NCI-H1417 treated with DMSO at 0.1 percent for 48 hours (cell line): ENCODE measurements at places on chromosomes 7 and 10.

GRCh38 chr10:69486922-69487730, 35.9 kb downstream of the TSPAN15 start:
- no peak for DNase-seq

- DNase-seq: no peak
Measured at GRCh38 chr10:28010821-28011220, 11.9 kb upstream of the ODAD2 start.

- no peak for DNase-seq
Measured at GRCh38 chr7:47503281-47503680, 78.6 kb downstream of the TNS3 start.

GRCh38 chr10:7445474-7446185, 34.8 kb upstream of the SFMBT2 start:
- no peak for DNase-seq

DNA sequence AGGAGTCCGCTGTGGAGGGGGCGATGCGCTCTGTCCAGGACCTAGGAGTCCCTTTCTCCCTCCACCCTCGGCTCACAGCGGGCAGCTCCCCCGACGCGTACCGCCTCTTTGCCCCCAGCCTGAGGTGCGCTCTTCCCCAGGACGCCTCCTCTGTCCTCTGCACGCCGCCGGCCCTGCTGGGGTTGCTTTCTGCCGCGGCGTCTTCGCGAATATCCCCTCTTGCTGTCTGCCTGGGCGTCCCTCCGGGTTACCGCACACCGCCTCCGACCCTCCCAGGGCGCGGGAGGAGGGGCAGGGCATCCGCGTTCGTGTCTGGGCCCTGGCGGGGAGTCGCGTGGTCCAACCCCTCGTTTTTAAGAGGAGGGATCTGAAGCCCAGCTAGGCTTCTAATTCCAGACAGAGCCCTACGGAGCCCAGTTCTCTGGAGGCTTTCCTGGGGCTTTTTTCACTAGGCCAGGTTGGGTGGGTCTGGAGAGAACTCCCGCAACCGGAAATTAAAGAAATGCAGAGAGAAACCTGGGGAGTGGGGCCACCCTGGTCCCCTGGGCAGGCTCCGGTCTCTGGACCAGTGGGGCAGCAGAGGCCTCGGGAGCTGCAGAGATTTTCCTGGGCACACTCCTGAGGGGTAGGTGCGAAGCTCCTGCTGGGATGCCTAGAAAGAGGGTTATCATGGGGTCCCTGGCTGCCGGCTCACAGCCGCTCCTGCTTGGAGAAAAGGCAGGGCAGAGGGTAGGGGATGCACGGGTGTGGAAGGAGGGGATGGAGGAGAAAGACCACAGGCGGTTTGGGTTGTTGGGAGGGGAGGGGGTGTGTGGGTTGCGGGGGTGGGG, 166.9 kb downstream of the UBE2H start:
- no peak for DNase-seq

- DNase-seq: no peak
Measured at GRCh38 chr10:44313761-44314165, 71.1 kb downstream of the CXCL12 start.

DNA sequence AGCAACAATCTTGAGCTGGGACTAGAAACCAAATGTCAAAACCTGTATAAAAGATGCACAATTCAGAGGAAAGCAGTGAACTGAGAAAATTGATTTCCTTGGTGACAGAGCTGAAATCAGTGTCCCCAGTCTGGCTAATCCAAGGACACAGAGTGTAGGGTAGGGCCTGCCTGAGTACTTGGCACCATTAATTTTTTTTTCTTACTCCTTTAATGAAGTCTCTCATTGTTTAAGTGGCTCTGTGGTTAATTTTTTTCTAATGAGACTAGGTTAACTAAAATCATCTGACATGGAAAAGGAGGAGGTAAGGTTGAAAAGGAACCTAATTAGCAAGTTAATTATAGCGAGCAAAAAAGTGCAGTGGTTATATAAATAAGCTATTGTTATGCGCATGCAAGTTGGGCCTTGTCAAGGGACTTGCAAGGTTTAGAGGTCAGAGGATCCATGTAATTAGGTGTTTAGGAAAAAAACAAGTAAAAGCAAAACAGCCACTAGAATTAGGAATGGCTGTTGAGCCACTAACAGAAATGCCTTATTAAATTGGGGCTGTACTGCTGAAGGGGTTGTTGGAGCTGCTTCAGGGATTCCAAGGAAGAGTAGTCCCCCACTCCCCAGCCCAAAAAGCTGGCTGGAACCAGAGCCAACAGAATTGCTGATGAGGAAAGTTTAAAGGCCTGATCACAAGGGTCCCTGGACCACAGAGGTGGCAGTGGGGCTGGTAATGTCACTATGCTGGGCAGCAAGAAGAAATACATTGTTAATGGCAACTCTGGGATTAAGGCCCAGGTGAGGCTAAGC, 58.9 kb upstream of the STRIP2 start:
- no peak for DNase-seq

DNA sequence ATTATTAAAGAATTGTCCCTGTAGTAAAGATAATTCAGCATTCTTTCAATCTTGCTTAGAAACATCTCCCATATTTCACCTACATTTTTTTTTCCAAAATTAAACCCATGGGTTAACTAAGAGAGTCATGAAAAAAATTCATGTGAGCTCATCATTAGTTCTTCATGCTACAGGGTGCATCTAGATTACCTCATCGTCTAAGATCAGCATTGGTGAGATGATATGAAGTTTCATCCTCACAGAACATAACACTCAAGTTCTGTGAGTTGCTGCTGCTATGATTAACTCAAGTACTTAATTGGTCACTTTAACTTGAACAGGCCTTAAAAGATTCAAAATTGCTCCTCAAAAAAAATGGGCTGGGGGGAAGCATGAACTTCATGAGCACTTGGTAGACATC, 50.0 kb downstream of the RAB11FIP2 start:
- DNase-seq: no peak

DNA sequence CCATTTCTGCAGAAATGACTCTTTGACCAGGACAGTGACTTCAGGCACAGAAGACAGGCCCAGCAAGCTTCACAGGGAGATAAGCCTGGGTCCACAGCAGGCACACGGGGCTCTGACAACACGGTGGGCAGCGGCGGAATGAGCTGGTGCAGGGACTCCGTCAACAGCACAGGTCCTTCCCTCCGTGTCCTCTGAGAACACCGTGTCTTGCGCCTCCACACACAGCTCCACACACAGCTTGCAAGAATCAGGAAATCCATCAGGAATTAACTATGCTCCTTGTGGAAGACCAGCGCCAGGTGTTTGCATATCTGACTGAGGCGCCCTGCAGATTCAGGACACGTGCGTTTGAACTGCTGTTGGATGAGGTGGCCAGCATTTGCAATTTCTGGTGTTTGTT, 39.6 kb downstream of the TCERG1L start:
- DNase-seq: no peak

DNA sequence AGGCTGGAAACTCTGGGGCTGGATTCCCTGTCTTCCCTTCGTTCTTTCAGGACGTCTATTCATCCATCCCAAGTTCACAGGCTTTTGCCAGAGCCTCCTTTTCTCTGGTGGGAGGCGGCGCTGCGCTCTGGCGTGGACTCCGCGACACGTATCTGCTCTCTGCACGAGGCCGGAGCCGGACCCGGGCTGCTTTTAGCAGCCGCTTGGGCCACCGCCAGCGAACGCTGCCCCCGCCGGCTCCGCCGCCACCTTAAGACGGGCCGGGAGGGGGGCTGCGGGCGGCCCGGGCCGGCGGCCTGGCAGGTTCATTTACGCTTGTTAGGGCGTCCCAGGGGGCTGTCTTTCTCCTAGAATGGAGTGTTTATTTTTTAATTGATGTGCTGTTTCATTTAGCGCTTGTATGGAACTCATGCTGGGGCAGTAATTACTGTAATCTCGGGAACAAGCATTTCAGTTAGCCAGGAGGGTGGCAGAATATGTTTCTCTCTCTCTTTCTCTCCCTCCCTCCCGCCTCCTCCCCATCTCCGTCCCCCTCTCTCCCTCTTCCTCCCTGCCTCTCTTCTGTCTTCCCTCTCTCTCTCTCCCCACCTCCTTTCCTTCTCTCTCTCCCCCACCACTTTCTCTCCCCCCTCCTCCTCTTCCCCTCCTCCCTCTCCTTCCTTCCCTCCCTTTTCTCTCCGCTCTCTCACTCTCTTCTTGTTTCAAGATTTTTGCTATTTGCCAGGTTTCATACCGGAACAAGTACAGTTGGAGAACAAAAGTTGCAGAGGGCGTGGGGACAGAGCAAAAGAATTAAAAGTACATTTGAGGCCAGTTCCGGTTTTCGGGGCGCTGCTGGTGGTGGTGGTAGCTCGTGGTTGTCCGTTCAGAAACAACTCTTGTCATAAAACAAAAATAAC, 1.3 kb upstream of the FZD8 start:
- DNase-seq: peak; percentile 34

- no peak for DNase-seq
Measured at GRCh38 chr10:36736311-36736710, 389.1 kb upstream of the ANKRD30A start.

DNA sequence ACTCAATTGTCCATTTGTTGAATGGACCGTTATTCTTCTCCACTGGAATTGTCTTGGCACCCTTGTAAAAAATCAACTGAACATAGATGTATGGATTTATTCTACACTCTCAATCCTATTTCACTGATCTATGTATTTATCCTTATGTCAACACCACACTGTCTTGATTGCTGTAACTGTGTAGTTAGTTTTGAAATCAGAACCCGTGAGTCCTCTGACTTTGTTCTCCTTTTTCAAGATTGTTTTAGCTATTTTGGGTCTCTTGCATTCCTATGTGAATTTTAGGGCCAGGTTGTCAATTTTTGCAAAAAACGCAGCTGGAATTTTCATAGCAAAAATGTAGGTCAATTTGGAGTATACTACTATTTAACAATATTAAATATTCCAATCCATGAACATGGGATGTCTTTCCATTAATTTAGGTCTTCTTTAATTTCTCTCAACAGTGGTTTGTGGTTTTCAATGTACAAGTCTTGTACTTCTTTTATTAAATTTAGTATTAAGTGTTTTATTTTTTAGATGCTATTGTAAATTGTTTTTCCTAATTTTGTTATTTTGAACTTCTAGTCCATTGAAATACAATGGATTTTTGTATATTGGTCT, 10.0 kb downstream of the CAMK2B start:
- no peak for DNase-seq

DNA sequence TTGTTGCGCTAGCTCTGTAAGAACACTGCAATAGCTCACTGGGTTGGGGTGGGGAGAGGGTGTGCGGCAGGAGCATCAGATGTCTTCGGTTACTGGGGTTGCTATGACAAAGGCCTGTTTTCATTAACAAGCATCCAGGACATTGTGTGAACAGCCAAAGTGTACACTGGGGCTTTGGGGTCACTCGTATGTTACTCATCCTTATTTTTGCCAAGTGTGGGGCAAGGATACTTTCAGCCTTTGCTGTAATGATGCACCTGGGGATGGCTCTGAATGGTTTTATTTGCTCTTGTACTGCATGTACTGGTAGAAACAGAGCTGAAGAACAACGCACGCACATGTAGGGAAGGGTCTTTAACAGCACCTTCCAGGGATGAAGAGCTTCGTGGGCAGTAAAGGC, 73.0 kb upstream of the AFAP1L2 start:
- DNase-seq: no peak

DNA sequence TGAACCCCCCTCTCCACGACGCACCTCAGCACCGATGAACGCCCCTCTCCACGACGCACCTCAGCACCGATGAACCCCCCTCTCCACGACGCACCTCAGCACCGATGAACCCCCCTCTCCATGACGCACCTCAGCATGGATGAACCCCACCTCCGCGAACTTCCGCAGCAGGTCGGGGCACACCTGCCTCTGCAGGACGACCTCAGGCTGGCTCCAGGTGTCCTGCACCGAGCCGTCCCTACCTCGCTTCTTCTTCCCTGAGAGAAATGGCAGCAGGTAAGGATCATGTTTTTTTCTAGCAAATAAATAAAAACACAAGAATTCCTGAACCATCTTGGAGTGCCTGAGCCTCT, 24.1 kb downstream of the CFAP46 start:
- DNase-seq: no peak

- DNase-seq: no peak
Measured at GRCh38 chr7:101166909-101167644, 1.7 kb upstream of the VGF start.

- no peak for DNase-seq
Measured at GRCh38 chr7:26664735-26665416, 199.5 kb downstream of the SKAP2 start.

- DNase-seq: no peak
Measured at GRCh38 chr10:96072674-96073073, 29.3 kb downstream of the CCNJ start.

DNA sequence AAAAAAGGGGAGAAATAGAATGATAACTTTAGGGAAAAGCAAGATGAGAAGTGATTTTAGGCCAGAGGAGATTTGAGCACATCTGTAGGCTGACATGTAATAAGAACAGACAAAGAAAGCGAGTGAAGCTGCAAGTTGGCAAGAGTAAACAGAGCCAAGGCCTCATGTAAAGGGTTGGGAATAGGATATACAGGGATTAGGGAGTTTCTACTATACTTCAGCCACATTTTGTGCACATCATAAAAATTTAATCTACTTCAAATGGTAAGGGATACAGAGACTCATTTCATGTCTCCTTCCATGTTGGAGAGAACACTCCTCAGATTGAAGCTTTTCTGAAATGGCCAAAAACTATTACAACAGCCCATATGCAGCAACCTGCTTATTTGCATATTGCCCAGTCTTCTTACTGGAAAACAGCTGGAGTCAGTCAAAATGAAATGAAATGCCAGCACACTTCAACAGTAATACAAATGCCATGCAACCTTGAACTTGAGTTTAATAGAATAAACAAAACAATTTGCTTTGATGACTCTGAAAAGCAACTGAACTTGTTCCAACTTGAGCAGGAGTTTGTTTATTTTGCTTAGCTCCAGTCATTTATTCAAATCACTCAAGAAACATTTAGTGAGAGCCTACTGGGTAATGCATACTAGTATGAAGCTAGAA, 49.9 kb downstream of the NRCAM start:
- DNase-seq: no peak

- no peak for DNase-seq
Measured at GRCh38 chr10:121838149-121838548, 89.7 kb downstream of the ATE1 start.

DNA sequence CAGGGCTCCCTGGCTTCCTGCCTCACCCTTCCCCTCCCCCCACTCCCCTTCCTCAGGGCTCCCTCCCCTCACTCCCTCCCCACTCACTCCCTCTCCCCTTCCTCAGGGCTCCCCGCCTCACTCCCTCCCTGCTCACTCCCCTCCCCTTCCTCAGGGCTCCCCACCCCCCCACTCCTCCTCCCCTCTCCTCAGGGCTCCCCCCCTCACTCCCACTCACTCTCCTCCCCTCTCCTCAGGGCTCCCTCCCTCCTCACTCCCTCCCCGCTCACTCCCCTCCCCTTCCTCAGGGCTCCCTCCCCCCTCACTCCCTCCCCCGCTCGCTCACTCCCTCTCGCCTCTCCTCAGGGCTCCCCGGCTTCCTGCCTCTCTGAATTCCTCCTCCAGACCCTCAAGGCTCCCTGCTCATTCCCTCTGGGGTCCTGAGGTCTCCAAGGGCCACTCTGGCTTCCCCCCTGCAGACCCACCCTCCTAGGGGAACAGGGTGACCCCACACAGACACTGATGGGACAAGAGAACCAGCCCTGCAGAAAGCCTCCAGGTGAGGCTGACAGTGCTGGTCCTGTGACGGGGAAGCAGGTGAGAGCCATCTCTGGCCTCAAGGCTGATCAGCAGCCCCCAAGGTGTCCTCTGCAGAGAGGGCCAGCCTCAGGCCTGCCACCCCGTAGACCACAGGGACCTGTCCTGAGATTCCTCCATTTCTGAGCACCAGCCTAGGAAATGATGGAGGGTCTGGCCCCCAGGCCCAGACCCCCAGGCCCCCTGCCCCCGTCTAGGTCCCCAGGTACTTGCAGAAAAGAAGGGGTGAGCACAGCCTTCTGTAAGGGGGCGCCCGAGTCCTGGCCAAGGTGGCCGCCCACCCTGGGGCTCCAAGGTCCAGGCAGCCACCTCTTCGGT, 47.2 kb downstream of the PWWP2B start:
- DNase-seq: no peak

GRCh38 chr10:49161411-49161997, 26.7 kb downstream of the TMEM273 start:
- no peak for DNase-seq
